Stimulated activated CD4-positive, alpha-beta T cell treated with anti-CD3 and anti-CD28 coated beads, Interleukin-12 subunit alpha, Interleukin-12 subunit beta, amount 100 ng/mL, for 24 hours (primary cell): ENCODE measurements at places on chromosomes 16 and 17.

DNA sequence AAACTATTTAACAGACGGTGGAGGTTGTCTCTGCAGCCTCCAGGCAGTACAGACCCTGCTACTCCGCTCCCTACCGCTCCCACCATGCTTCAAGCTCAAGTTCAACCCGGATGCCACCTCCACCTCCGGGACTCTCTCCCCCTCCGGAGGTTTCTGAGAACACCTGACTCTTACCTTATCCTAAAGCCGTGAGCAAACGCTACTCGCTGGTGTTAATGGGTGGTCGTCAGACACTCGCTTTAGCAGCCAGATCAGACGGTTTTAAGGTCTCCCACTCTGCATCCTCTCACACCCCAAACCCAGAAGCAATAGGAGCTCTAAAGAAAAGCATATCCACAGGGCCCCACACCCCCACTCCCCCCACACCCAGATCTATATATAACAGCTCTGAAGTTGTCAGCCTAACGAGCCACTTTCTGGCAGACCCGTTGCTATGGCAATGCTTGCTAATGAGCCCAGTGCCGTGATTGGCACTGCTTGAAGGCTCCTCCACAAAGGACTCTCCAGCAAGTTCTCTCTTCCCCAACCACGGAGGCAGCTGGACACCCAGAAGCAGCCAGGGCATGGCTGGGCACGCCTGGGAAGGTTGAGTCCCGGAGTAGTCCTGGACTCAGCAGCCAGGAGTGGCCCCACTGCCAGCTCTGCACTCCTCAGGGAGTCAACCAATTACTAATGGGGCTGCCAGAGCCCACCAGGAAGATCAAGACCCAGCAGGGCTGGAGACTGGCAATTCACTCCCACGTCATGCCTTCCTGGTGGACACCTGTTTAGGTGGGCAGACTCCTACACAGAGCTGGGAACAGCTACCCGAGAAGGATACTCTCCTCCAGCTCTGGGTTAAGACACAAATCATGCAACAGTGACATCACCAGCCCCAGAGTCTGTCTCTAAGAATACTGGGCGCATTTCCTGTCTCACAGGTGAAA lies 121.2 kb upstream of the RCVRN start:
- no peak for DNase-seq

DNA sequence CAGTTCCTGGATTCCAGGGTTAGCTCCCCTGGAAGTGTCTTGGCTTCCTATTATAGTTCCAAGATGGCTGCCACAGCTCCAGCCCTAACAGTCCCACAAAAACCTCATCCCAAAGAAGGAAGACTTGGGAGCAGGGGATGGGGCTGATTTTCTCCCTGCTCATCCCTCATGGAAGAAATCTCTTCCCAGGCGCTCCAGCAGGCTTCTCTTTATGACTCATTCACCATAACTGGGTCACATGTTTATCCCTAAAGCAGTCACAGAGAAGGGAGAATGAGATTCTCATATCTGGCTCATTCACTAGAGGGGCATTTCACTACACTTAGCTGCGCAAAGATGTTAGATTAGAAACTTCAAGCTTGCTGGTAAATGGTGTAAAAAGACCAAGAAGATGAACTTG lies 206.5 kb upstream of the IRX3 start:
- DNase-seq: no peak

- no peak for DNase-seq
These were observed 74.5 kb downstream of the MYH10 start for GRCh38 chr17:8556074-8556473.

DNA sequence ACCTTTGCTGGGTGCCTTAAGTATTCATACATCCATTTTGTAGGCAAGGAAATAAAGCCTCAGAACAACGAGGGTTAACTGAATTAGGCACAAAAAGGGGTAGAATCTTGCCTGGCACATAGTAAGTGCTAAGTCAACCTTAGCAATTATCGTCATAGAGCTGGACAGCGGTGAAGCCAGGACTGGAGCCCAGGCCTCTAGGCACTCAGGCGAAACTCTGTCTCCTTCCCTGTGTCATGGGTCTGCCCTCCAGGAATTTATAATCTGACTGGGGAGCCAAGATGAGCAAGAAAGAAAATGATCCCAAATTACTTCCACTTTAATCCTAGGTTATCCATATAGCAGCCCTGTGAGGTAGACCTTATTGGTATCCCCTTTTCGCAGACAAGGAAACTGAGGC lies 61.4 kb downstream of the KATNIP start:
- no peak for DNase-seq

GRCh38 chr16:19128454-19129200 lies 14.9 kb downstream of the ITPRIPL2 start:
- no peak for DNase-seq

GRCh38 chr17:80997424-80998117 lies 5.9 kb downstream of the CHMP6 start:
- DNase-seq: no peak

DNA sequence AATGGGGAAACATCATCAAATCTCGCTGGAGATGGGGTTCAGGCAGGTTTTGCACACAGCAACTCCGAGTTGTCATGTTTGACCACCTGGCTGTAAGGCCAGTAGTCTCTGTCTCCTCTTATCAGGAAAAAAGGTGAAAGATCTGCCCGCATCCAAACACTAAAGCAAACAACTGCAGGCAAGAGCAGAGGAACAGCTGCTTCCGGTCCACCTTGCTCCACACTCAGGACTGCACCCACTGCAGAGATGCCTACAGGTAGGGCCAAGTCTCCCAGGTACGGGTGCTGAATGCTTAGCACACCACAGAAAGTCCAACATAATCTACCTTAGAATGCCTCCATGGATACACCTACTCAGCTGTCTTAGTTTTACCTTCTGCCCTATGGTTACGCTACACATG lies 7.3 kb downstream of the TEX2 start:
- DNase-seq: no peak

- no peak for DNase-seq
These were observed 171.7 kb downstream of the C16orf95 start for GRCh38 chr16:87145181-87146176.

DNA sequence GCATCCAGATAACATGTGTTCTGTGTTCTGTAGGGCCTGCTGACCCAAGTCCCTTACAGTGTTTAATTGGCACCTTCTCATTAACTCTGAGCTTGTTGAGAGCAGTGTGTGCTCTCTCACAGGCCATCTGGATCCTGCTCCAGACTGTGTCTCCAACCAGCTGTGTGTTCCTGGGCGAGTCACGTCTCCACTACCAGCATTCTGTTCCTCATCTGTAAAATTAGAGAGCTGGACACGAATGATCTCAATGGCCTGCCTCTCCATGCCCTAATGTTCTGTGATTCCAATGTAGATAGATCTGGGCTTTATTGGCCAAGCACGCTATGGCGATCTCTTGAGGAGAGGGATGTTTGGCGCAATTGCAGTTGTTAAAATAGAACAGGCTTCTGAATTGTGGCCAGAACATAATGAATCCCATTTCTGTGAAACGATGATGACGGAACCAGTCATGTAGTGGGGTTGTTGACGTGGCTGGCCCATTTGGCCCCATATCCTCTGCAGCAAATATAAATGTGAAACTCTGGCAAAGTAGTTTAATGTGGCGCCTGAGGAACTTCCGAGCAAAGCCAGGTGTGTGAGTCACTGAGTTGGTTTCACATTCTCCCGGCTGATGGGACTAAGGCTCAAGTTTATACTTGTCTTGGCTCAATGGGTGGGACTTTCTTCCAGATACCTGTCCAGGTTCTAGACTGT lies 22.2 kb downstream of the TBX4 start:
- no peak for DNase-seq

GRCh38 chr16:89045881-89046280 lies 47.8 kb upstream of the ACSF3 start:
- DNase-seq: no peak
